B cell (primary cell): ENCODE measurements at places on chromosomes 11 and 22.

DNA sequence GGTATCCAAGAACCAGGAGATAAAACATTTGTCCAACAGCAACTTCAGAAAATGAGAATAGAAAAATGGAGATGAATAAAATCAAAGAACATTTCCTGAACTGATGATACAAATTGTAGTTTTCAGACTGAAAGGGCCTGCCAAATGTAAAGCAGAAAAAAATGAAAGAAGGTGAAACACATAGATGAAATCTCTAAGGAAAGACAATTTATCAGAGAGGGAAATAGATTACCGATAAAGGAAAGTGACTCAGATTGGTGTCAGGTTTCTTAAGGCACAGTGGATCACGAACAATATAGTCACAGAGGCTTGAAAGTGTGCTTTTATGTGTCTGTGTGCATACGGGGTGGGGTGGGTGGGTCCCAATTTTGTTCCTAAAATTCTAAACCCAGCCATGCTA lies 4.1 kb upstream of the STT3A start:
- no peak for DNase-seq

- peak; percentile 64 for DNase-seq
Observed at GRCh38 chr22:40487663-40488249, 117.4 kb downstream of the SGSM3 start.

DNA sequence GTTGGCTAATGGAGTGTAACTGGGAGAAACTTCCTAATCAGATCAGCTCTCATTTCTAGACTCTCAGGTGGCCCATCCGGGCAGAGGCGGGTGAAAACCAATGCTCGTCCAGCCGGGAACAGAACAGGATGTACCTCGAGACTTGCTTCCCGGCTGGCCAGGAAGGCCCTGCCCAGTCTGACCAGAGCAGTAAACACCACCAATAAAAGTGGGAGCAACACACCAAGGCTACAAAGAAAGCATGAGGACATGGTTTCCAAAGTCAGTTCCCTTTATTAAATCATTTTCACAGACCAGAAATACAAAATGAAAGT lies 940 bp upstream of the TNKS1BP1 start:
- DNase-seq, result no peak

DNA sequence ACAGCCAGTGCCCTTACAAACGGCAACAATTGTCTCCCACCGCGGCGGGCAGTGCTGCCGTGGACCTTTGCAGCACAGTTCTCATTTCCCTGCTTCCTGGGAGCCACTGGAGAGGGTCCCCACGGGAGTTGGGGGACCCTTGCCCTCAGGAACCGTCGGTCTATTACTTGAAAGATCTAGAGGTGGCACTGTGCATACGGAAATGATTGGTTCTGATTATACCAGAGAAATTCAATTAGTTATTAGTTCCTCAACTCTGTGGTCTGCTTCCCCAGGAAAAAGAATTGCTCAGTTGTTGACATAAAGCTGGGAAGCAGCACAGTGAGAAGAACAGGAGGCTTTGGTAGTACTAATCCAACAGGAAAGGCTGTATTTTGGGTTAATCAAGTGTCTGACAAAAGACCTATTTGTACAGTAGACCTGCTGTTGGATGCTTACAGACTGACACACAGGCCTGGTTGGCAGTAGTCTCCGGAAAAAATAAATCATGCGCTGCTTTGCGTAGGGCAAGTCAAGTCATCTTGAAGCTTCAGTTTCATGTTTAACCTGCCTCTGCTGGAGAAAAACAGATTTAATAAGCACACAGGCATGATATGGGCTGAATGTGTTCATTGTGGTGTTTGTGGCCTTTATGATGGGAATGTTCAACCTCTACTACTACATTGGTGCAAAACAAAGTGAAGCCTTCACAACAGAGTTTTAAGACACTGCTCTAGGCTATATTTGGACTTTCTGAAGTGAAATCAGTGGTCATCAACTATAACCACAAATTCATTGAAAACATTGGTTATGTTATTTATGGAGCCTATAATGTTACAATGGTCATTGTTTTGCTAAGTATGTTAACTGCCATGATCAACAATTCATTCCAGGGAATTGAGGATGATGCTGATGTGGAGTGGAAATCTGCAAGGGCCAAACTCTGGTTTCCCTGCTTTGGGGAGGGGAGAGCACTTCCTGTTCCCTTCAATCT lies 54.6 kb upstream of the SC5D start:
- DNase-seq, result no peak

GRCh38 chr11:102927624-102927990 lies 27.9 kb downstream of the MMP13 start:
- no peak for DNase-seq

GRCh38 chr11:17570034-17570433 lies 23.0 kb downstream of the OTOG start:
- DNase-seq, result no peak

DNA sequence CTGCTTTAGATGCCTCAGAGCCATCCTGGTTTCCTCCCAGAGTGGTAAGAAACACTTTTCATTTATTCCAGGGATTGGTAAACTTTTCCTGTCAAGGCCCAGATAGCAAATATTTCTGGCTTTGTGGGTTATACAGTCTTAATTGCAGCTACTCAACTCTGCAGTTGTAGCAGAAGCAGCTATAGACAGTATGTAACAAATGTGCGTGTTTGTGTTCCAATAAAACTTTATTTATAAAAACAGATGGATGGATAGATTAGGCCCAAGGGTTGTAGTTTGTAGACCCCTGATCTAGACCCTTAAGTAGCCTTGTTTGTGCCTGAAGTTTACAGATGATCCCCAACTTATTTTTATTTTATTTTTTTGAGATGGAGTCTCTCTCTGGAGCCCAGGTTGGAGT lies 17.9 kb downstream of the NNMT start:
- DNase-seq, result no peak

GRCh38 chr11:86696004-86696403 lies 23.6 kb upstream of the ME3 start:
- DNase-seq, result no peak

DNA sequence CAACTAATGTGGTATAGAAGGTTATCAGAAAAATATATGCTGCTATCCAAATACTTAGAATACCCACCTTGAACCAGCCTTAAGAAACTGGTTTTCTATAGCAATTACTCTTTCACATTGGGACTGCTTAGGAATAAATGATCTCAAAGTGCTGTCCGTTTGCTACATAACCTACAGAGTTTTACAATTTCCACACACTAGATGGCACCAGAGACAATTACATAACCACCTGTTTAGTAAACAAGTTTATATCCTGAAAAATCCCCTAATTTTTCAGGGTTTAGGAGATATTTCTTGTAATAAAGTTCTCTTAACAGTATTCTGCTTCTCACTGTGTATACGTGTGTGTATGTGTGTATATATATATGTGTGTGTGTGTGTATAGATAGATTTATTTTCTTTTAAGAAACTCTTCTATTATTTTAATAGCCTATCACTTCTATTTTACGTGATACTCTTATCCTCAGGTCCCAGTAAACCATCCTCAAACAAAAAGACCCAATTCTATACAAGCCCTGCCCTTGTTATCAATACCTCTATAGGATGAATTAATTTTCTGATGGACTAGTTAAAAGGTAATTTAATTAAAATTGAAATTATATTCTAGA lies 6.7 kb upstream of the OR5I1 start:
- no peak for DNase-seq

- no peak for DNase-seq
Observed at GRCh38 chr11:110059706-110060463, 33.3 kb upstream of the ZC3H12C start.

DNA sequence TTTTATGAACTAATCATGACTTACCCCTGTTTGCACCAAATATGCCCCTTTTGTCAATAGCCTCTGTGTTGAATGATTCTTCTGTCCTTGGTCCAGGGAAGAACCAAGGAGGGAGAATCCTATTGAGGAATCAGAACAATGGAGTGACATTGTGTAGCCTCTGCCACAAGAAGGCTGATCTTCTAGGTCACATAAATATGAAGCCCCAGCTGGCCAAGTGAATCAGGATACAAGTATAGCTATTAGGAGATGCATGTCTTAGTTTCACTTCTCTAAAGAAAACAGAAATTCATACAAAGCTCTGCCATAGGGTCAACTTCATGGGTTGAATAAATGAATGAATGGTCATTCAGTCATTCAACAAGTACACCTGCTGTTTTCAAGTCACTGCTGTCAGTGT lies 118.2 kb upstream of the BLID start:
- DNase-seq, result no peak

DNA sequence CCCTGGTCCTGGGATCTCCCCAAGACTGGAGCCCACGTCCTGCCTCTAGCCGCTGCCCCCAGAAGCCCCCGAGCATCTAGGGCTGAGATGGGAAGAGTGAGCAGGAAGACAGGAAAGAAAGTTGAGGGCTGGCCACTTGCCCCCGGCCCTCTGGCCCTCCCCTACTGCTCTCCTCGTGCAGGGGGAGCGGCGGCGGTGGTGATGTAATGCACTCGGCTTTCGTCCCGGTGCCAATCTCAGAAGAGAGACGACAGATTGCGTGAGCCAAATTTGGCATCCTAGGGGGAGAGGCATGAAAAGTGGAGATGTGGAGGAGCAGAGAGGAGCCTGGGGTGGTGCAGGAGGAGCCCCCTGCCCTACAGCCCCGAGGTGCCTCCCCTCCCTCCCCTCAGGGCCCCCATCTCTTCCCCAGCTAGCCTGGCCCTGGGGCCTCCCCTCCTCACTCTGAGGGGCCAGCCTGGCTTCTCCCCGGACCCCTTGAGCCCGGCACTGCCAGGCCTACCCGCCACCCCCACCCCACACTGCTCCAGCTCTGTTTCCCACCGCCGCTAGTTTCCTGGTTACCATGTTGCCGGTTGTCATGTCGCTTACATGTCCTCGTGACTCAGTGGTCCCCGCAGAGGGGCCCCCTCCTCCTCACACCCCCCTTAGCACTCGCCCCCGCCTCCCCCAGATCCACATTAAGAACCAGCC lies 2.5 kb downstream of the KCNJ4 start:
- DNase-seq, result no peak

DNA sequence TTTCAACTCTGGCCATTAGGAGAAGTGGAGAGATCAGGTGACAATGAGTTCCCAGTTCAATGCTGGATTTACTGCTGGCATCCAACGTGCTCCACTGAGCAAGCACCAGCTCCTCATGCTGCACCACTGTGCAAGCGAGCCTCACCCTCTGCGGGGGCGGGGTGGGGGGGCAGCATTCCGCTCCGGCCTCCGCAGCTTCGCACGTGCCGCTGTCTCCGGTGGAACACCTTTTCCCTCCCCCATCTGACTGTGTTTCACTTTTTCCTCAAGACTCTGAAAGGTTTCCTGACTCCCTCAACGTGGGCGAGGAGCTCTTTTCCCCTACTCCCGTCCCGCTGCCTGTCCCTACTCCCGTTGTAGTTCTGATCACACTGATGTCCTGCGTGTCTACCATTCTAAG lies 835 bp upstream of the RHOD start:
- no peak for DNase-seq

GRCh38 chr11:99505316-99505715 lies 484.6 kb downstream of the CNTN5 start:
- DNase-seq, result no peak

DNA sequence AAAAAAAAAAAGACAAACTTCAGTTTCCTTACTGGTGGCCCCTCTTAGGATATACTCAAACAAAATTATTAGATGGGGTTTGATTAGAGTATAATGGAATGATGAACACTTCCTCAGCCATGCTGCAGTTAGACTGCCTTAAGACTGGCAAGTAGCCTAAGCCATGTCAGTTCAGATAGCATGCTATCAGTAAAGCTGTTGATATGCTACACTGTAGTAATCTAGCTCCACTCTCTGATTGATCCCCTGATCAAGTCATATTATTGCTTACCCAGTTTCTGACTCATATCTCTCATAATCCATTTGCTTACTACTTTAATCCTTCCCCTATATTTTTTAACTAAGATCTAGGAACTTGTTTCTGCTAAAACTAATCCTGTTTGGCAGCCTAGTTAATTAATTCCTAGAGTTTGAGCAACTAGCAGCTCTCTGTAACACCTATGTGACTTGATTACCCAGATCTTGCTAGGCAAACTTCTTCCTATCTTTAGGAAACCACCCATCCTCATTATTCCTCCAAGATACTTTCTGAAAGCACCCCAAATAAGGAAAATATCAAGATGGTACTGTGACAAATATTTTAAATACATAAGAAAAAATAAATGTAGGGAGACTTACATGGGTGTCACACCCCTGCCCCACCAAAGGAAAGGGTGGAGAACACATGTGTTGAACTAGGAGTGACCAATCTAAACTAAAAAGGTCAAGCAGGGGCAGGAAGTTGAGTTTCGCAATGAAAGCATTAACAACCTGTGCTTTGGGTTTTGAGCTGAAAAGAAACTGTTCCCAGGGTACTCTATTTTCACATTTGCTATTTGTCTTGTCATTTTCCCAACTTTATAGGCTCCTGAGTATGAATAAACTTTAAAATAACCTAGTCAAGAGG lies 43.2 kb downstream of the PIK3C2A start:
- no peak for DNase-seq

DNA sequence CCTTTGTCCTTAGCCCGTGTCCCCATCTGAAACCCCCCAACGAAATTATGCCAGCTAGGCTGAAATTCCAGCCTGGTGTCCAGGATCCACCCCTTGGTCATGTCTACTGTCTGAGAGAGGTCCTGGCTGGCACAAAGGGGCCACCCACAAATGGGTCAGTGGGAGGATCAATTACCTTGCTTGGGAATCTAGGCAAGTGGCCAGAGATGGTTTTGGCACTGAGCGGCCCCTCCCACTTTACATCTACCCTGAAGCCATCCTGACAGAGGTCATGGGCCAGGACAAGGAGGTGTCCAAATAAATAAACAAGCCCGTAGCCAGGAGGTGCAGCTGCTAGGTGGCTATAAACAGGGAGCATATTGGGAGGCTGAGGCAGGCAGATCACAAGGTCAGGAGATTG lies 311.5 kb downstream of the MN1 start:
- no peak for DNase-seq

DNA sequence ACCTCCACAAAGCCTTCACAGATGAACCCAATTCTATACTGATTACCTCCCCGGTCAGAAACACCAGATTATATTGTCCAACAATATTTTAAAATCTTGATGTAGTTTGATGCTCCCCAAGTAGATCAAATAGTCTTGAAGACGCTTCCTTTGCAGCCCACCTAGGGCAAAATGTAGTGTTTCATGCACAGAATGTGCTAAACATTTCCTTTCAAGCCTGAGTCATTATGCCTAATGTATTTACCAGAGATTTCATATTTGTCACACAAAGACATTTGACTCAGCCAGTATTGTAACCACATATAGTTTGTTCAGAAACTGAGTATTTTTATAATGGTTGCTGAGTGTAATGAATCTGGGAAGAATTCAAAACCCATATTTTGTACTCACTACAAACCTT lies 1396.8 kb downstream of the LRRC4C start:
- no peak for DNase-seq

GRCh38 chr11:1113405-1114201 lies 38.9 kb downstream of the MUC2 start:
- no peak for DNase-seq

DNA sequence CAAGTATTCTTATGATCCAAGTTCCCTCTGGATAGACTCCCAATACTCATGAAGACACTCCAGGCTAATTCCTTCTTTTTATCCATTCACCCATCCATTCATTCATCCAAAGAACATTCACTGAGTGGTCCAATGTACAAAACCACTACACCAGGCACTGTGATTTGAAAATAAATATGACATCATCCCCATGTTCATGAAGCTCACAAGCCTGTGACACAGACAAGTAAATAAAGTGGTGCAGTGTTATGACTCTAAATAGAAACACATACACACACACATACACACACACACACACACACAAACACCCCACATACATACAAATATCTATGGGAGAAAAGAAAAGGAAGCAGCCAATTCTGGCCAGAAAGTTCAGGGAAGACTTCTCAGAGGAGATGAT lies 35.5 kb downstream of the MTMR2 start:
- no peak for DNase-seq
